ENCODE measurements at places on chromosomes 2 and 18.

DNA sequence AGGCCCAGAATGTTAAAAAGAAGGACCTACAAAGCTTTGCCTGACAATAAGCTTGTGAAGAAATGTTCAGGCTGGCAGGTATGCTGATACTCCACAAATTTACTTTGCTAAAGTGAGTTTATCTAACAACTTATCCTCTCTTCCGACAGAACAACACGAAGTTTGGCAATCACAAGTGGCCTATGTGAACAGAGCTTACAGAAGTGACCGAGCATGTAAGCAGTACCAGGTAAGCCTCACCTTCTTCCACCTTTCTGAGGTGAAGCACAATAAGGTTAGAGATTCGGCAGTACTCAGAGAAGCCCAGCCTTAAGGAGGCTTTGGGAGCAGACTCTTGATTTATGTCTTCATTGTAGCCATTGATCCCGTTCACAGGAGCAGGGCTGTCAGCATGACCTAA is 9.0 kb upstream of the LCT start:
- DNase-seq, result no peak

- no peak for DNase-seq
Measured at GRCh38 chr18:10442551-10442971, 11.9 kb upstream of the APCDD1 start.

GRCh38 chr2:42706836-42707235 is 57.1 kb downstream of the OXER1 start:
- DNase-seq, result no peak

DNA sequence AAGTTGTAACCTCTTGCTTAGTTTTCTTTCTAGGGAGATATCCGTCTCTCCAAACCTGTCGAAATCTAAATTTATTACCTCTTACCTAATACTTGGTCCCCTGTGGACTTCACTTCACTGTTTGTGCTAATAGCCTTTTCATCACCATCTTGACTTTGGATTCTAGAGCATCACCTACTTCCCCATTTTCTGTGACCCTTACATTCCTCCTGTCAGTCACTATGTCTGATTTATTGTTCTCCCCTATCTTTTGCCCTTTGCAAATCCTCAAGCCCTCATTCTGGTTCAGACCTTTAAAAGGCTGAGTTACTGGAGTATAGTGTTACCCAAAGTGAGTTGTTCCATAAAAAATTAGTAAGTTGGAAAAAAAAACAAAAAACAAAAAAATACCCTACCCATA is 7.5 kb downstream of the MYO1B start:
- no peak for DNase-seq

DNA sequence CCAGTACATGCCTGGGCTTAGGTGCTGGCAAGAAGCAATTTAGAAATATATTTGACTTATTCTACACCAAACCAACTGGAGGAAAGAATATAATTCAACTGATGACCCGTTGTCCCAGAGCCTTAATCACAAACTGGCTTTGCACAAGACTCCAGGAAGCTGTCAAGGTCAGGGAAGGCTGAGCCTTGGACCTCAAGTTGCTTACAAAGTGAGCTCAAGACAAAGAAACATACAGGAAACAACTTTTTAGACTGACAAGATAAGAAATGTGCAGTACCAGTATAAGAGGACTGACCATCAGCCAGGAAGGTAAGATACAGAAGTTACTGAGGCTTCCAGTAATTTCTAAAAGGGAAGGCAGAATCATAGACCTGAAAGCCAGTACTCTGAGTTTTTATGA is 35.0 kb upstream of the GPR55 start:
- no peak for DNase-seq

GRCh38 chr2:165833156-165833555 is 39.1 kb upstream of the GALNT3 start:
- no peak for DNase-seq

DNA sequence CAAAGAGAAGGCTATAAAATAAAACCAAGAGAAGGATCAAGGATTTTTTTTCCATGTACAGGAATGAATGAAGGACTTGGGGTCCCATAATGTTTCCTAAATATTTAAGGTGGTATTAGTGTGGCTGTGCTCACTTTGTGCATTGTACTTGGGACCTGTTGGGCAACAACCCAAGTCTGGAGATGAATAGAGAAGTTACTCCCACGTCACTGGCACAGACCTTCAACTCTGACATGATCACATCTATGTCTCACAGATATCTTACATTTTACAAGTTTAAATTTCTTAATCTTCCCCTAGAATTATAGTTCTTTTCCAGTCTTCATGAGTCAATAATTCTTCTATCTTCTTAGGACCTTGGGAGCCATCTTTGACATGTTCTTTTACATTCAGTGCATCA is 133.4 kb downstream of the PLCL1 start:
- no peak for DNase-seq

- DNase-seq, result no peak
Measured at GRCh38 chr2:48356701-48357325, 173.1 kb upstream of the STON1 start.

Data from skeletal muscle cell (primary cell).